RWPE2 (cell line): ENCODE measurements at places on chromosomes 7 and 10.

- DNase-seq, result no peak
Observed at GRCh38 chr7:45494885-45495284, 79.3 kb upstream of the ADCY1 start.

- DNase-seq, result no peak
Observed at GRCh38 chr7:42877862-42878261, 34.0 kb downstream of the C7orf25 start.

GRCh38 chr7:78444267-78444666 is 645.7 kb downstream of the PHTF2 start:
- DNase-seq, result no peak

GRCh38 chr10:103111918-103112877 is 80.9 kb downstream of the NT5C2 start:
- no peak for DNase-seq

DNA sequence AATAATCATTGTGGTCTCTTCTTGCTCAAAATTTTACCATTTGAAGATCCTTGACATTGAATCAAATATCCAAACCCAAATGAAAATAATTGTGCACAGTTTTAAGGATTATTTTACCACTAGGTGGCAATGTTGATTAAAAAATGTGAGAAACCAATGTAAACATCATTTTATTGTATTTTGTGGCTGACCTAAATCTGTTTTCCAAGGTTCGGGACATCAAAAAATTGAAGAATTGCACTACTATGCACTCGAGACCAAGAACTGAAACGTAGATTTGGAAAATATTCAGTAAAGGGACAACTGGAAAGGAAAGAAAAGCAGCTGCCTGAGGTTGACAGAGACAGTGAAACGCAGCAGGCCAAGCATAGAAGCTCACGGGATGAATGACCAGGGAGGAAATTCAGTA is 259.3 kb downstream of the SNX13 start:
- DNase-seq, result no peak

DNA sequence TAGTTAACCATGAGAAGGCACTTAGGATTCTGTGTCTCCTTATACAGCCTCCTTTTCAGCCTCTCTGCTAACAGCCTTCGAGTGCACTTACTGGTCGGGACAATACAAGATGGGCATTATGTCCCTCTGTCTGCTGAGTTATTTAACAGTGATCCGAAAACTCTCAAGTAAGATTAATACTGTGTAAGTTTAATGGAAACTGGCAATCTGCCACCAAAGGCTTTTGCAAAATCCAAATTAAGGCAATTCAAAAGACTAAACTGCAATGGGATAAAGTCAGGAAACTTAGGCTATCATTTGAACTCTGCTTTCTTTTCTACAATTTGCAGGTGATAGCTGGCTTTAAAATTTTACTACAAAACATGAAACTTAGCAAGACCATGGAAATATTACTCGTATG is 477.8 kb downstream of the TFEC start:
- DNase-seq, result no peak

DNA sequence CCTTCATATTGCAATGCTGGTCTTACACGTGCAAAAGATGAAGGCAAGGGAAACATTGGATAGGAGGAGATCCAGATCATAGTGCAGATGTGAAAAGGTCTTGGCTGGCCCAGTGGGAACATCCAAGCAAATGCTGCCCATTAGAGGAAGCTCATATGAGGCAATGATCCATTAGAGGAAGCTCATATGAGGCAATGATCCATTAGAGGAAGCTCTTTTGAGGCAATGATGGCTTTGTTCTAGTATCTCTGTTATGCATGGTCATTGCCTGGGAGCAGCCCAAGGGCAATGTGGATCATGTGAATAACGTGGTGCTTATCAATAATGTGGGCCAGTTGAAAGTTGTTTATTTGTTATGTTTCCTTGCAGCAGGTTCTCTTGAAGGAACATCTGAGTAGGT is 37.8 kb downstream of the STEAP4 start:
- DNase-seq, result no peak

- no peak for DNase-seq
Observed at GRCh38 chr10:94069884-94070283, 76.2 kb downstream of the PLCE1 start.

DNA sequence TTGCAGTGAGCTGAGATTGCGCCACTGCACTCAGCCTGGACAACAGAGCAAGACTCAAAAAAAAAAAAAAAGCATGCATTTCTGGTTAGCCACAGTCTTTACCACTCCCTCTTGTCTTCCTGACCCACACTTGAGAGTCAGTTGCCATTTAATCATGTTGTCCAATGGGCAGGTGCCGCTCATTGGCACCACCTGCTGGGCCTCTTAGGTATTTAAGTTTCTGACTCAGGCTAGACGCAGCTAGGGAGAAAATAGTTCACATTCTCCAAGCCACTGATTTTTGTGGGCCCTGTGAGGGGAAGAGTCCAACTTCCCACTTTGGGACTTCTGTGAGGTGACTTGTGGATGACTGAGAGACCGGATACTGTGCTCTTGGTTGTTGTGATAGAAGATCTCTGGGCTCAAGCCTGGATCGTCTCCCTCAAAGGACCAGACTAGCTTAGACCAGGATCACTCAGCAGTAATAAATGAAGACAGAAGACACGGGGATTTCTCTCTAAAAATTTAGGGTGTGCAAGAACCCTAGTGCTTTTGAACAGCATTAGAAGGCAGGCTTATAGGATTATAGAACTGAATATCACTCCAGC is 26.8 kb upstream of the SORCS3 start:
- no peak for DNase-seq

- peak; percentile 66 for DNase-seq
Observed at GRCh38 chr7:133436014-133436428, 183.1 kb downstream of the EXOC4 start.

DNA sequence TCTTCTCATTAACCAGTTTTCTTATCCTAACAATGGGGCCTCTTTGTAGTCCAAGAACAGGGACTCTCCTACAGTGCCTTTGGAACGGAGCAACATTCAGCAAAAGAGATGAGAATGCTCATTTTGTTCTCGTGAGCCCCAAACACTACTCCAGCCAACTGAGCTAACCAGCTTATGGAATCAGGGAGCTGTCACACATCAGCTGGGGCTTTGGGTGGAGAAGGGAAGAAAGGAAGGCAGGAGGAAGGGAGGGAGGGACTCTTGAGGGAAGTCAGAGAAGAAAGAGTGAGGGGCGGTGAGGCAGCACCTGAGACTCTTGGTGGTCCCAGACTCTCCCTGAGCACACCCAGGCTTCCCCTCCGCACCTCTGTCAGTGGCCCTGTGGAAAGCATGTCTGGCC is 123.1 kb downstream of the CLEC2L start:
- no peak for DNase-seq

GRCh38 chr10:42551582-42552187 is 86.7 kb downstream of the ZNF33B start:
- no peak for DNase-seq

DNA sequence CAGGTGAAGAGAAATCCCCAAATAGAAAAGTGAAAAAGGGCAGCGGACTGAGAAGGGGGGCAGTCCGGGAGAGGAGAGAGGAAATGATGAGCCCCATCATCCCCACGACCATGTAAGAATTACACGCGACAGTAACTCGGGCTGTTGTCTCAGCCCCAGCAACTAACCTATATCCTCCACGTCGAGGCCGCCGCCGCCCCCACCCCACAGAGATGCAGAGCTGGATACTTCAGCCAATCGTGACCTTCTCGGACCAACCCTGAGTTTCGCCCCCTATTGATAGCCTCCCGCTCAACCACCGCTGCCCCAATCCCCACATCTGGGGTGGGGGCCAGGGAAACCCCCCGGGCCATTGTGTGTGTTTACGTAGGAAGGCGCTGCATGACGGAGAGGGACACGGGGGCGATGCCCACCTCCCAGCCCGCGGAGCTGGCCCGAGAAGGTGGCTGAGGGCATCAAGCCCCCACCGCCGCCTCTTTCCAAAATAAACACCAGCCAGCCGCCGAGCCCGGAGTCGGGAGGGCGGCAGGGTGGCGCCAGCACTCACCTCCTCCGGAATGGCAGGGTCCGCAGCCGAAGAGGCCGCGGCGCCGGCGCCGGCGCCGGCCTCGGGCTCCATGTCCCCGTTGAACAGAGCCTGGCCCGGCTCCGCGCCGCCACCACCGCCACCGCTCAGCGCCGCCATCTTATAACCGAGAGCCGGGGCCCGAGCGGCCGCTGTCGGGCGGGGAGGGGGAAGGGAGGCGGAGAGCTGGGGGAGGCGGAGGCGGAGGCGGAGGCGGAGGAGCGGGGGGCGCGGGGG is 509 bp downstream of the BRAF start:
- peak; percentile 69 for DNase-seq

- DNase-seq, result no peak
Observed at GRCh38 chr10:84540022-84540616, 211.7 kb downstream of the CCSER2 start.

DNA sequence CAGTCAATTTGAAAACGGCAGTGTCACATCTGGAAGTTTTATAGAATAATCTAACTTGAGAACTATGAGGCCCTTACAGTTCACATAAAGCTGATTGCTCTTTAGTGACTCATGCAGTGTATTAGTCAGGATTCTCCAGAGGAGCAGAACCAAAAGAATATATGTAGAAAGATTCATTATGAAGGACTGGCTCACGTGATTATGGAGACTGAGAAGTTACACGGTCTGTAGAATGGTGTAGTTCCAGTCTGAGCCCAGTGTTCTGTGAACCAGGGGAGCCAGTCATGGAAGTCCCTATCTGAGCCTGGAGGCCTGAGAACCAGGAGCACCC is 21.5 kb downstream of the RBM33 start:
- no peak for DNase-seq

DNA sequence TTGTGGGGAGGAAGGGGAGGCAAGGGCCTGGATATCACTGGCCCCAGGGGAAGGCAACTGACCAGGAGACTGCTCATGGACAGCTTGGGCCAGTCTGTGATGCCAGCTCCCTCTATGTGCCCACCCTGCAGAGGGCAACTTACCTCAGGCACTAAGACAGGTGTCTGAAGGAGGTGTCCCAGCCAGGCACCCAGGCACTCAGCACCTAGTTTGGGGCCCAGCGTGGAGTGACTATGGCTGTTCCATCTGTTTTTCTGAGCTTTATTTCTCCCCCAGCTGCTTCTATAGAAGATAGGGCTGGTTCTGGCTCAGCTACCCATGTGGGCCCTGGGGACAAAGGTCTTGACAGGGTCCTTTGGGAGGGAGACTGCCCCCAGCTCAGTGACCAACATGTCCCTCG is 150.6 kb upstream of the PCBD1 start:
- no peak for DNase-seq

GRCh38 chr10:121516093-121516865 is 82.0 kb downstream of the FGFR2 start:
- no peak for DNase-seq

GRCh38 chr7:80287400-80288174 is 153.0 kb downstream of the GNAI1 start:
- no peak for DNase-seq

DNA sequence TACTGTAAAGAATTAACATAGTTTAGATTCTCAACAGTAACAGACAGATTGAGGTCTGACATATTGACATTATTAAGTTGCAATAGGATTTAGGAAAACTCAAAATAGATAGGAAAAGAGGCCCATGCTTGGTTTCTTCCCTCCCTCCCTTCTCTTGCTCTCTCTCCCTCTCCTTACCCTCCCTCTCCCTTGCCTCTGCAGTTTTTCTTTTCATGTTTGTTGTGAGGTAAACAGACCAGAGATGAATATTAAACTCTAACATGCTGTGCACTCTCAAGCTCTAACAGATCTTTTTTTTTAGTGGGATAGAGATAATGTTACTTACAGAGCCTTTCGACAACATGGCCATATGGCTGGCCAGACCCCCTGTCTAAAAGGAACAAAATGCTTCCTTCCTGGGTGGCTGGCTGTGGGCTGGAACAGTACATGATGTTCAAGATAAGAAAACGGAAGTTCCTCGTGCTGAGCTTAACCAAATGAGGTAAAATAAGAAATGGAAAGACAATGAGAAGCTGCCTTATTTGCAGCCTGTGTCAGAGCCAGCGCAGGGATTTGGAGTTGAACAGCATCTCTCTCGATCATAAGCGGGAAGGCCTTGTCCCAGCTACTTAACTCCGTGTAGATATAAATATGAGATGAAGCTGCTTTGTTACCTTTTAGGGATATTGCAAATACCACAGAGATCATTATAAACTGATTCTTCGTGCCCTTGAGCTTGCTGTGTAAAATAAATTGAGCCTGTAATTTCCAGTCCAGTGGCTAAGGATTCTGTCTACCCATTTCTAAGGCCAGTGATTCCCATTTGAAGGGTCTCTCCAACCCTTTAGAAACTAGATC is 391.9 kb upstream of the NPVF start:
- DNase-seq, result no peak

DNA sequence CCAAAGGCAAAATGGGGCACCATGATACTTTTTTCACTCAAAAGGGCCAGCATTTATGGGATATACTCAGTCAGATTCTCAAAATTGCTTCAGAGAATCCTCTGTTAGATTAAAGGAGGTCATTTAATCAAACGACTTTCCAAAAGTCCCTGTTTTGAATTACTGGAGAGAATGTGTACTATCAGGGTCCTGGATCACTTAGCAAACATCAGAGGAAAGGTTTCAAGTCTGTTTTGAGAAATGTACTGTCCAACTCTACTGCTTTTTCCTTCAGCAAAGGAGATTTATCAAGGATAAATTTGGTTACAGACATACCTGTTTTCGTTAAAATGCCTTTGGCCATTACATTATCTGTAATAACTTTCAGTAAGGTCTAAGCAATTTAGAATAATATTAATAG is 340.9 kb downstream of the GFRA1 start:
- no peak for DNase-seq

- DNase-seq, result no peak
Observed at GRCh38 chr7:128989961-128990360, 52.2 kb downstream of the IRF5 start.

DNA sequence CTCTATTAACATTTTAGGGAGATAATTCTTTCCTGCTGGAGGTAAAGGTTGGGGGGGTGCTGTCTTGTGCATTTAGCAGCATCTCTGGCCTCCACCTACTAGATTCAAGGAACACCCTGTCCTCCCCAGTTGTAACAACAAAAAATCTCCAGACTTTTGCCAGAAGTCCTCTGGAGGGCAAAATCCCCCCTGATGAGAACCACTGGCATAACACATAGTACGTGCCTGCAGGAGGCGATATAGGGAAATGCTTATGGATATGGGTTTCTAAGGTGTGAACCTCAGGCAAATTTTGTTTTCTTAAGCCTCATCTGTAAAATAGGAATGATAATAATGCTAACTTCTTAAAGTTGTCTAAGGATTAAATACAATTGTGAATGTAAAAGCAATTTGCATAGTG is 2.9 kb upstream of the OSBPL3 start:
- DNase-seq, result no peak

DNA sequence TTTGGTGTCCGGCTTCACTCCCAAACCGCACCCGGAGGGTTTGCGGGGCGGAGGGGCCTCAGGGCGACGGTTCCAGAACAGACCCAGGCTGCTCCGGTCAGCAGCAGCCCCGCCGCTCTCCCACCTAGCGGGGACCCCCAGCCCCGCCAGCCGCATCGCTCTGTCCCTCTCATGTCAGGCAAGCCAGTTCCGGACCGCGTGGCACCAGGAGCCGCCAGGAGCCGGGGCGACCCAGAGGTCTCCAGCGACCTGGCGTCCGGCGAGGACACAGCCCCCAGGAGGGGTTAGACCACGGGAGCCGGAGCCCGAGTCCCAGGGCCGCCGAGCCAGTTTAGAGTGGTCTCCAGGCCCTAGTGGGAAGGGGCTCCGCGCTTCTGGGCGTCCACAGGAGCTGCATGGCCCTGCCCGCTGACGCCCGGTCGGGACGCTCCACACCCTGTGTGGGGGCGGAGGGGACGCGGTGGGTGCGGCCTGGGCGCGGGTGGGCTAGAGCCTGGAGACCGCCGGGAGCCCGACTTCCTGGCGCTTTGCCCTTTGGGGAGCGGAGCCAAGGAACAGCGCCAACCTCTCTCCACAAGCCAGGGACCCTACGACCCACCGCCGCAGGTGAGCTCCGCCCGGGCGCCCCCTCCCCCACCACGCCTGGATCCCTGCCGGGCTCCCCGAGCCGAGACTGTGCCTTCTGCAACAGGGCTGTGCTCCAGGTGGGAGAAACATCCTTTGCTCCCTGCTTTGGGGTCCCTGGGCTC is 43.4 kb downstream of the ZNF117 start:
- no peak for DNase-seq
